ENCODE measurements at places on chromosomes 2 and 18.

DNA sequence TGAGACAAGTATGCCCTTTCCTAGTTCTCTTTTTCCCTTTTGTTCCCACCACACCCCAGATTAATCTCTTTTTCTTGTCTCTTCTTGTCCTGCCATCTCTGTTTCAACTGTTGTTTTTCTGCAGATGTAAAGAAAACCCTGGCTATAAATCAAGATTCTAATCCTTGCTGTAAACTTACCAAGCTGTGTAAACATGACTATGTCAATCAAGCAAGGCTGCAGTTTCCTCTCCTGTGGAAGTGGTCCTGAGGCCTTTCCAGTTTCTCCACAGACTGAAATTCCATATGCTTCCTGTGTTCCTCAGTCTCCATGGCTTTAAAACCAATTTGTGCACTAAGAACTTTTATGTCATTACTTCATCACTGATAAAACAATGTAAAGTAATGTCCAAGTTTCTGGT is 288.8 kb upstream of the PIK3C3 start:
- DNase-seq, result no peak

GRCh38 chr2:79039944-79040343 is 14.4 kb downstream of the REG3G start:
- DNase-seq, result no peak

- peak; percentile 75 for DNase-seq
These were observed 654 bp upstream of the ASB1 start for GRCh38 chr2:238425979-238426567.

DNA sequence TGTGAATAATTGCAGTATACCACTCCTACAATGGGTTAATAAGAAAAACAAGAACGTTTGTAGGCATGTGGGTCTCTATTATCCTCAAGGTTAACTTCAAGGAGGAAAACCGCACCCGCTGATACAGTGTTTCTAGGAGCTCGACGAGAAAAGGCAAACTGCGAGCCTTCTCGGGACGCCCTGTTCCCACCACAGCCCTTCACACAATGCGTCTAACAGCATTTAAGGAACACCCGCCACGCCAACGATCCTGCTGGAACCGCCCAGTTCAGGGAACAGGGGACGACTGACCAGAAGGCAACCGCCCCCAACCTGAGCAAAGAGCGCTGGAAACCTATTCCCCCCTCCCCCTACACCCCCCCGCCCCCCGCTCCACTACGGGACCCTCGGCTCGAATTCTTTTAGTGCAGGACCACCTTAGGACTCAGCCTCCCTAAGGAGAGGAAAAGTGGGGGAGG is 710 bp upstream of the TMSB10 start:
- peak; percentile 45 for DNase-seq

DNA sequence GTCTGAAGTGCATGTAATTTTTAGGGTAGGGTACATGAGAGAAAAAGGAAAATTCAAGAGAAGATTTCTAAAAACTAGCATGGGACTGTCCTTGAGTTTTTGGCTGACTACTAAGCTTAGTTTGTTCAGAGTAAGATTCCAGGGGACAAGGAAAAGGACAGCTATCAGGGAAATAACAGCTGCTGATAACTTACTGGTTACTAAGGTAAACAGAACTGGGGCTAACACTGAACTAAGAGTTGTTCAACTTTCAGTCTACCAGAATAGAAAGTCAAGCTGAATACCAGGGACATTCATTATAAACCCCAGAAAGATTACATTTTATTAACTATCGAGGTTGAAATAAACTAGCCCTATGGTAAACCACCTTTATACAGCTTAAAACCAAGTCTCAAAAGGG is 261.8 kb upstream of the CYRIA start:
- no peak for DNase-seq

GRCh38 chr2:46589356-46589755 is 110.0 kb downstream of the TMEM247 start:
- no peak for DNase-seq

GRCh38 chr18:38025433-38026038 is 459.9 kb upstream of the CELF4 start:
- DNase-seq, result no peak

GRCh38 chr2:67824186-67824585 is 238.6 kb downstream of the C1D start:
- DNase-seq, result peak; percentile 64

- DNase-seq, result no peak
These were observed 79.8 kb downstream of the SGPP2 start for GRCh38 chr2:222504191-222504590.

DNA sequence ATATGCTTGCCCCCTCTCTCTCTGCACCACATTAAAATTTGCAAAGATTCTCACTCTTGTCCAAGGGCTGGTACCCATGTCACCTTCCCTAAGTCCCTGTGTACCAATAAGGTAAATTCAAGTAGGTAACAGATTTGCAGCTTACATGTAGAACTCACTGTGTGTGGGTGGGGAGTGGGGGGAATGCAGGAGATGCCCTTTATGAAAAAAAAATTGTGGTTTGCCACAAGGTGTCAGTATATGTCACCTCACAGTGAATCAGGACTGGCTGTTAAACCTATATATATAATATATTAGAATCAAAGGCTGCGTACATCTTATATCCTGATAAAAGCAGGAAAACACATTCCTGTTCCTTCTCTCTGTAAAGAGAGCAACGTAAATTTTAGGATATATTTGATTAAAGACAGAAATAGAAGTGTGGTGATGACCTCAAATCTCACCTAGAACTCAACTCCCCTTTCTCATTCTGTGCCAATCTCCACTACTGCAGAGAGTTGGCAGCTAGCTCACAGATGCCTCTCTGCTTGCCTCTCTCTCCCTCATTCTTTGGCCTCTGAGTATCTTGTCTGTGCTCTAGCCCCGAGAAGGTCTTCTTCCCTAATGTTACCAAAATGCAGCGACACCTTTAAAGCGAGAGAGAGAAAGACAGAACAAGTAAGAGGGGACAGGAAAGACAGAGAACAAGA is 536 bp downstream of the XDH start:
- peak; percentile 50 for DNase-seq

GRCh38 chr2:166060191-166060590 is 67.6 kb downstream of the SCN1A start:
- DNase-seq, result no peak

DNA sequence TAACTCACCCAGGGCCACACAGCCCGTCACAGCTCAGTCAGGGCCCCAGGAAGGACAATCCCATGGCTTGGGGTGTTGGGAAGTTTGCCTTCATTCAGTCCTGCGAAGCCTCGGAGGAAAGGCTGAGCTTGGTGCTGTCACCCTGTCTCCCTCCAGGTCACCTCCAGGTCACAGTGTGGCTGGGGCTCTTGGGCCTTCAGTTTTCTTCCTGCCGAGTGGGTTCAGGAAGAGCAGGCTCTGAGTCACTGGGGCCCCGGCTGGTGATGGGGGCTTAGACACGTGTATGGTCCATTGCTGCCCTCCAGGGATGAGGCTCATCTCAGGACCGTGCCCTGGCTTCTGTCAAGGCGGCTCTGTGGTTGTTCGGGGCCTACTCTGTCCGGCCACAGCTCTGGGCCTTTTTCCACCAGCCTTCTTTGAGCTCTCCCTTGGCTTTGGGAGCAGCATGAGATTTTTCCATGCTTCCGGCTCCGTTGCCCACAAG is 118.6 kb downstream of the INHBB start:
- DNase-seq, result no peak

- no peak for DNase-seq
These were observed 350.1 kb upstream of the SMIM21 start for GRCh38 chr18:75777630-75778029.

- no peak for DNase-seq
These were observed 69.9 kb downstream of the ITGA4 start for GRCh38 chr2:181527058-181527457.

DNA sequence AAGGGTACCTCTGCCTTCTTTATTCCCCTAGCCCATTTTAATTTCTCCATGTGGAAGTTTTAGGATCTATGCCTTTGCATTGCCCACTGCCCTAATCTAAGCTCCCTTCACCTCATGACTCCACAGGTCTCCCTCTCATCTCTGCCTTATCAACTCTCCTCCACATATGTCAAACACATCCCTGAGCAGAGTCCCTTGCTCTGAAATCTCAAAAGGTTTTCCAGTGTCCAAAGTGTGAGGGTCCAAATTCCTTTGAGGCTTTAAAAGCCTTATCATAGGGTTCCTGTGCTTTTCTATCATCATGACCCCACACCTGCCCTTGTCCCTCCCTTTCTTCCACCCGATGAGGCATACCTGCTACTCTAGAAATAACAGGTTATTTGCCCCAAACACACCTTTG is 38.6 kb downstream of the SLC4A1AP start:
- no peak for DNase-seq

DNA sequence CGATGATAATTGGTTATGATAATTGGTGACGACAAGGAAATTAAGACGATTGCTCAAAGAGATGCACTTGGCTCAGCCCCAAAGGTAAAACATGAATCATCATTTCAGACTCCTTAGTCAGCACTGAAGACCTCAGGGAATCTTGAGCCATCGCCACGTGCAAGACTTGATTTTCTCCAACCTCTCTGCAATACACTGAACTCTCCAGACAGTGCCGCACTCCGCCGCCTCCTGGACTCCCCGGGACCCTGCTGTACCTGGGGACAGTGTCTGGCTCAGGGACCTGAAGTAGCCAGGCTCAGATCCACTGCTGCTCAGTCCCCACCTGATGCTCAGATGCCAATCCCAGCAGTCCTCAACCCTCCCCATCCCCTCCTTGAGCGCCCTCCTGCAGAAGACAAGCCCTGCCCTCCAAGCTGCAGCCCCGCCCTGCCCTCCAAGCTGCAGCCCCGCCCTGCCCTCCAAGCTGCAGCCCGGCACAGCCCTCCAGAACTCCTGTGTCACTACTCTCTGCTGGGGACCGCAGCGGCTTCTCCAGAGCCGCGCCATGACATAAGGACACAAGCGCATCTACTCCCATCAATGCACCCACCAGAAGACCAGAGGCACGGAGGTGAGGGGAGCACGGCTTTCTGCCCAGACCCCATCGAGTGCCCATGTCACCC is 1.1 kb downstream of the TMEM18 start:
- DNase-seq, result peak; percentile 95

- no peak for DNase-seq
These were observed 9.5 kb downstream of the USP40 start for GRCh38 chr2:233556881-233557736.

- DNase-seq, result no peak
These were observed 83.2 kb upstream of the EPC2 start for GRCh38 chr2:148561389-148561788.

DNA sequence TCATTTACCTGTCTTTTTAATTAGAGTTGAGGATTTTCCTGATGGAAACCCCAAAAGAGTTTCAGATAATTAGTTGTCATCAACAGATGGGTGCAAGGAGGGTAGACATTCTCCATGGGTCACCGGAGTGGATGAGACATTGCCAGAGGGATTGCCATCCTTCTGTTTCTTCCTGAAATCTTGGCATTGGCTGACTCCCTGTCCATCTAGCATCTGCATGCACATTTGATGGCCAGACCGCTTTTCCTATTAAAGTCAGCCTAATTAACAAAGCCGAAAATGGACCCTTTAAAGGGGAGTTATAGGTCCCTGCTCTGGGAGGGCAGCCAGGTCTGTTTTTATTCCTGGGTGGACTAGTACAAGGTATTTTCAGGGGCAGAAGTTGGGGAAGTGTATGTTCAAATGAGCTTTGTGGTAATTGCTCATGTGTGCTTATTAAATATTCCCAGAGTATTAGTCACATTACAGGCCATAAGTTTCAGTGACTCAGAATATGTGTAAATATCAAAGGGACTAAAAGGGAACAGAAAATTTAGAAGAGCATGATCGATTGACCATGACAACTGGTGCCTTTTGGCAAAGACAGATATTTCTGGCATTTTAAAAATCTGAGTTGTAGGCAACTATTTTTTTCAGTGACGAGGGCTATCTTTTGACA is 209.8 kb downstream of the PHLPP1 start:
- no peak for DNase-seq

DNA sequence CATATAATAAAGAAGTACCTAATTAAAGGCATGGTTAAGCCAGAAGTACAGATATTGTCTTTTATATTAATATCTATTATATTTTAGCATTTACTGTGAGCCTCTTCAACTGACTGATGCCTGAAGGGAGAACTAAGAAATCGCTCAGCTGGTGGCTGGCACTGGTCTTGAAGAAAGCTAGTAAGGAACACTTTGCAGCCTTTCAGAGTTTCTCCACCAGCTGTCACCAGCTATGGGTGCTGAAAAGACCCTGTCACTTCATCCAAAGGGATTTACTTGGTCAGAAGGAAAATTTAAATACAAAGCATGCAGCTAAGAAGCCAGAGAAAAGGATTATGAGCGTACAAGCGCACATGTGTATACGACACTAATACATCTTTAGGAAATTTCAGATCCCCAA is 525.9 kb downstream of the TMEM182 start:
- no peak for DNase-seq

DNA sequence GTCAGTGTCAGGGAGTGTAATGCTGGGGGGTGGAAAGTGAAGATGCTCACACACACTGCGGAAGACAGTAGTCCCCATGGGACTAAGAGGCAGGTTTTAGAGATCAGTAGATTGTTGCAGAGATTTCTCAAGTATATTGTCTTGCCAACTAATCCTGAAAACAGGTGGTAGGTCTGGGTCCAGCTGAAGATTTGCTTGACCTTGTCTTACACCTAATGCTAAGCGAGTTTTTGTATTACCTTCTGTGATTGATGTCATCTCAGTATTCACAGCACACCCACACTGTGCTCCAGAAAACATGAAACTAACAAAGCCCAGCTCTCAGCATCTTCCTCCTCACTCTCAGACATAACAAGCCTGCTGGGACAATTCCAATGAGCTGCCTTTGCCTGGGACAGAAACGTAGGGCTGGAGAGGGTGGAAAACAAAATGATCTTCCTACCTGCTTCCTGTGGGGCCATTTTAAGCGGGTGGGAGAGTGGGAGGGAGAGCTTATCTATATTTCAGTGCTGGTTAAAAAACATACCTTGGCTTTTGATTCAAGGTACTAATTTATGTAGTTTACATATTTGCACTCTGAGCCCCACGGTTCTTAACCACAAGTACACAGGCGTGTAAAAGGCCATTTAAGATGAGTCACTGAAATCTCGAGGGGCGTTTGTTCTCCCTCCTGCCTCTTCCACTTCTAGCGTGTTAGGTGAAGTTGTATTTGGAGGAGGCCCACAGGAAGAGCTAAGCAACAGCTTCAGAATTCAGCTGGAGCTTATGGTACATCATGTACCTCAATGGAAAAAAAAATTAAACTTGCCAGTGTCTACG is 23.1 kb upstream of the RBMS1 start:
- DNase-seq, result no peak

GRCh38 chr2:60505880-60506260 is 47.6 kb downstream of the BCL11A start:
- no peak for DNase-seq

- no peak for DNase-seq
These were observed 70.4 kb downstream of the SEMA4F start for GRCh38 chr2:74724496-74724895.

GRCh38 chr2:205967391-205968075 is 118.4 kb downstream of the INO80D start:
- no peak for DNase-seq

GRCh38 chr2:163775304-163775703 is 39.5 kb upstream of the FIGN start:
- DNase-seq, result no peak

Data from Karpas-422 (cell line).